ENCODE measurements at places on chromosomes 4 and X. TPM values are rescaled to one million over a fixed set of nuclear protein-coding genes. Genes with fewer than 3 reads are reported as not detected.

GAGE12F gene
- not detected for total RNA-seq

PTPN13 gene
- 4.3 TPM for total RNA-seq

ZNF280C gene
- 2.5 TPM for total RNA-seq

TTC29 gene
- not detected for total RNA-seq

VCX gene
- not detected for total RNA-seq

PABPC1L2A gene
- not detected for total RNA-seq

ZBTB33 gene
- 11.1 TPM for total RNA-seq

SETD7 gene
- total RNA-seq: 52.5 TPM

PARM1 gene
- total RNA-seq: 0.55 TPM

SOX3 gene
- not detected for total RNA-seq

SH2D1A gene
- total RNA-seq: not detected

NLGN4X gene
- 0.02 TPM for total RNA-seq

CPLX1 gene
- 0.61 TPM for total RNA-seq

STK26 gene
- 8.3 TPM for total RNA-seq
